ENCODE measurements at places on chromosomes 2 and 18.
A peak's percentile ranks its signal among the peaks of the same experiment; 100 is the strongest.

DNA sequence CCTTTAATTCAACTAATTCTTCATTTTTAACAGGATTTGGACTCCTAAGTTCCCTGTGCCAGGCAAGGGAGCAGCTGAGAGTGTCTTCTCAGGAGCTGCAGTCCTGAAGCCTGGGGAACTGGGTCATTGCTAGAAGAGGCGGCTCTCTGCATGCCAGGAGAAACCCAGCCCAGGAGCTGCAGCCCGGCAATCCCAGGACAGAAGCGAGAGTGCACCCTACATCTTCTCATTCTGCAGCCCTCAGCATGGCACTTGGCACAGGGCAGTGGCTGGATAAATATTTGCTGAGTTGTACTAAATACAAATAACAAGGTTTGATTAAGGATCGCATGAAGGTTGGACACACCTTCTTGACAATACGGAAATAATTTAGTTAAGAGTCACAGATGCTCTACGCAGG is 244.9 kb upstream of the PXDN start:
- no peak for DNase-seq

DNA sequence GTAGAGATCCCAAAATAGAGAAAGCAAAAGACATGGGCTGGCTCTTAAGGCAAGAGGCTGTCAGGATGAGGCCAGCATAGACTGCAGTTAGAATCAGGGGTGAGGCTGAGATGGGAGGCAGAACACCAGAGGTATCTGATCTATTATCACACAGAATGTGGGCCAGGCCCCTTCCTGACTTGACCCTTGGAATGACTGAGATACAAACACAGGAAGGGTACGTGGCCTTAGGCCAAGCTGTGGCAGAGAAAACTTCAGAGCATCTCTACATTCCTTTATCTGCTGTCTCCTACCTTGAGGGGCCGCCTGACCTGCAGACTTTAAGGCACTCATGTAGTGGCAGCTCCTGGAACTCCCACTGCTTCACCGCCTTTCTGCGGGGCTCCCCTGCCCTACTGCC is 28.4 kb downstream of the TMEM17 start:
- DNase-seq = peak; percentile 70

GRCh38 chr2:12326449-12327190 is 390.1 kb upstream of the TRIB2 start:
- peak; percentile 69 for DNase-seq

- DNase-seq = no peak
Measured at GRCh38 chr2:196205881-196206435, 34.6 kb upstream of the STK17B start.

DNA sequence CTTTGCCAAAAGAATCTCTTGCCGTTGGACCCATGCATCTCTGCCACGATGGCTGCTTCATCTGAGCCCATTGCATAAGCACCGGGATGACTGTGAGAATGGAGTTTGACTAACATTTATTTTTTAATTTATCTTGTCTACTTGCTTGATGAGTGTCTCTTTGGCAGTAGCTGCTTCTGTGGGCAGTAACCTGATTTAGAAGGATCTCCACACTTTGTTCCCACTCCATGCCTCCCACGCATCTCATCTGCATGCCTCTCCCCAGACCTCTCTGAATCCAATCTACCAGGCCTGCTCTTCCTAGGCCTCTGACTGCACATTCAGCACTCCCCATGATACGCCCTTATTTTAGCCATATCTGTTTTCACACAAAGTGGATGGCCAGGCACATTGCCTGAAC is 23.7 kb upstream of the TMX3 start:
- DNase-seq = no peak

- DNase-seq = no peak
Measured at GRCh38 chr18:46298511-46298910, 194.3 kb downstream of the HAUS1 start.

- no peak for DNase-seq
Measured at GRCh38 chr2:149731079-149731478, 143.5 kb upstream of the MMADHC start.

DNA sequence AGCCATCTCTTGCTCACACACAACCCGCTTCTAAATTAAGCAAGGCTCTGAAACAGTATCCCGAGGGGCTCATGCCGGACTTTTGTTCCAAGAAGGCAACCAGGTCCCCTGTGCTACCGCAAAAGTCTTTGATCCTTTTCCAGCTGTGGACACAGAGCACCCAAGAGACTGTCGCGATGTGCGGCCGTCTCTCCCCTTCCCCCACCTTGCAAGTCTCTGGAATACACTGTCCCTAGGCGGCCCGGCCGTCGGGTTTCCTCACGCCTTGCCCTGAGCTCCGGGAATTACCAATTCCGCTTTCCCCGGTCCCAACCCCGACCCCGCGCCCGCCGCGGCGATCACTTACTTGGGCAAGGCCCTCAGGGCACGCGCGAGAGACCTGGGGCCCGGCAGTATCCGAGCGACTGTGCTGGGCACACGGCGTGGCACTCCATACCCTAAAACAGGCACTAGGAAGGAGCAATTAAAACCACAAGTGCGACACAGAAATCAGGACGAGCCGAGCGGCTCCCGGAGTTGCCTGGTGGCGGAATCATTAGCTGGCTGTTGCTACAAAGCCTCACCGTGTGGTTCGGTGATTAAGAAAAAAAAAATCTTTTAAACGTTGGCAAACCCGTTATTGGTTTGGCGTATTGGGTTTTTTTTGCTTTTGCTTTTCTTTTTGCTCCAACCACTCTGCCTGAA is 2.2 kb upstream of the DLX1 start:
- peak; percentile 69 for DNase-seq

DNA sequence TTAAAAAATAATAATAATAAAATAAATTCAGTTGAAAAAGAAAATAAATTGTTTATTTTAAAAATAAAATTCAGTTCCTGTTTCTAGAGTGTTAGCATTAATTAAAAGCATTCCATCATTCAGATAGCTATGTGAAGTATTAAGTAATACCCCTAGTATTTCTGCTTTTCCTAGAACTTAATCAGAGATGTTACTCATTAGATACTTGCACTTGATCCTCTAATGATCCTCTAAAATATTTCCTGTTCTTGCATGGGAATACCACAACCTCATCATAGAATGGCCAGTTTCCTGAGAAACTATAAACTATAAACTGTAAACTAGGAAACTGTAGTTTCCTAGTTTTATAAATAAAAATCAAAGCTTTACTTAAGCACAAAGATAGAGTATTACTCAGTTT is 11.1 kb upstream of the CNNM3 start:
- no peak for DNase-seq

- DNase-seq = no peak
Measured at GRCh38 chr2:191845248-191845715, 1.6 kb downstream of the CAVIN2 start.

GRCh38 chr18:74290794-74291471 is 830 bp downstream of the CYB5A start:
- peak; percentile 60 for DNase-seq

GRCh38 chr2:77391119-77391518 is 131.1 kb downstream of the LRRTM4 start:
- DNase-seq = no peak

- no peak for DNase-seq
Measured at GRCh38 chr2:69241664-69242514, 145.1 kb downstream of the GFPT1 start.

Data from mesendoderm (in vitro differentiated cells).